Stimulated activated CD8-positive, alpha-beta memory T cell treated with anti-CD3 and anti-CD28 coated beads, Interleukin-7, amount 100 ng/mL, for 1 hour (primary cell): ENCODE measurements at places on chromosomes 4 and X.

- DNase-seq, result no peak
Observed at GRCh38 chr4:38531141-38531727, 132.8 kb upstream of the KLF3 start.

GRCh38 chr4:121668368-121669162, 28.2 kb downstream of the ANXA5 start:
- DNase-seq, result no peak

GRCh38 chr4:8238036-8238511, 31.5 kb upstream of the HTRA3 start:
- DNase-seq, result no peak

DNA sequence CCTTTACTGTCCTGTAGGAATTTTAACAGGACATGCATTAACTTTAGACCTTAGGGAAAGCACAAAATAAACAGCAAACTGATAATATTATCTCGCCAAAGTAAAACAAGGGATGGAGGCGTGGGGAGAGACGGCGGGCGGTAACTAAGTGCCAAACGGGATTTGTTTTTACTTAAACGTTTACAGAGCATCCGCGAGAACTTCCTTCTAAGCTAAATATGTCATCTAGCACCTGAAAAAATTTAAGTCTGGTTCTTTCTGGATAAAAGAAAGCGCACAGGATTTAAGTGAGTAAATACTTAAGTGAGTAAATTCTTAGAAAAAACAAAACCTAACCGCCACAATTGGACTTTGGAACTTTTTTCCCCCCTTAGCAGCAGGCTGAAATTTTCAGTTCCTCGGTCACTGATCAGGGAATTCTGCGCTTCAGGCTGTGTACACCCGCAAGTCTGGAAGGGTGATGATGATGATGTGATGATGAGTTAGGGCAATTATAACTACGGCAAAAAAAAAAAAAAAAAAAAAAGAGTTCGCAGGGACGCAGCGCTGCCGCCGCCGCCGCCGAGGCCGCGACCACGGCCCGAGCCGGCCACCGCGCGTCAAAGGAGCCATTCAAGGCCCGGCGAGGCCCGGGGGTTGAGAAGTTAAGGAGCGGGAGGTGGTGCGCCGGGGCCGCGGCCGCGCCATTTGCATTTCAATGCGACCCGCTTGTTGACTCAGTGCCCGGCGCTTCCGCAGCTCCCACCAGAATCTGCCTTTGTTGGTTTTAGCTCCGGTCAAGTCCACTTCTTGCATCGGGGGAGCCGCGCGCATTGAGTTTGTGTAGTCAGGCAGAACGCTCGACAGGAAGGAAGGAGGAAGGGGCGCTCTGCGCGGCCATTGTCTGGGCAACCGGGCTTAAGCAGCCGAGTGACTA, 108.8 kb downstream of the SPRY1 start:
- DNase-seq, result no peak

DNA sequence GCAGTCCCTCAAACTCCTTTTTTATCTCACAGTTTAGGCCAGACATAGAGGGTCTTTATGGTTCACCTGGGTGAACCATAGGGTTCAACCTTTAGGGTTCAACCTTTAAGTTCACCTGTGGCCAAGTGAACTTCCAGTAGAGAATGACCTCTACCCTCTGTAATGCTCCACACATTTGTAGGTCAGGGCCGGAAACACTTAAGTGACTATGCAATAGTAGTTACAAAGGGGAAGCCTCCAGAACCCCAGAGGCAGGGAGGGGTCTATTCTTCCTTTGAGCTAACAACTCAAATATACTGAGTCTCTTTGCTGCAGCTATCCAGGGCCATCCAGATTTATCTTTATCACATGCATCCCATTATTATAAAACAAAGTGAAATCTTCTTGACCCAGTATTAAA, 100.0 kb downstream of the LARP1B start:
- no peak for DNase-seq

- DNase-seq, result no peak
Observed at GRCh38 chr4:71231129-71232055, 107.4 kb upstream of the SLC4A4 start.

GRCh38 chrX:108396986-108397385, 41.2 kb downstream of the COL4A6 start:
- no peak for DNase-seq

DNA sequence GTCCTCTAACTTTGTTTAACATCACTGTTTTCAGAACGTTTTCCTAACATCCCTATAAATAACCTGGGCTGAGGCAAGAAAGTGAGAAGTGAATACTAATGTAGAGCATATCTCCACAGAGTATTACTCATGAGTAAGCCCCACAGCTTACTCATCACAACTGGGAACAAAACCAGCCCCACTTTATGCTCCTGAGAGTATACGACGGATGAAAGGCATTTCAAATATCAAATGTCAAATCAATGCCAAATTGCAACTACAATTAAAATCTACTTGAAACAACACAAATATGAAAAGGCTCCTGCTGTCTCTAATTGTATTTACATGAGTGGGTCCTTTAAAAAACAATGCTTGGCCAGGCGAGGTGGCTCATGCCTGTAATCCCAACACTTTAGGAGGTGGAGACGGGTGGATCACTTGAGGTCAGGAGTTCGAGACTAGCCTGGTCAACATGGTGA, 41.2 kb downstream of the SH3RF1 start:
- no peak for DNase-seq

DNA sequence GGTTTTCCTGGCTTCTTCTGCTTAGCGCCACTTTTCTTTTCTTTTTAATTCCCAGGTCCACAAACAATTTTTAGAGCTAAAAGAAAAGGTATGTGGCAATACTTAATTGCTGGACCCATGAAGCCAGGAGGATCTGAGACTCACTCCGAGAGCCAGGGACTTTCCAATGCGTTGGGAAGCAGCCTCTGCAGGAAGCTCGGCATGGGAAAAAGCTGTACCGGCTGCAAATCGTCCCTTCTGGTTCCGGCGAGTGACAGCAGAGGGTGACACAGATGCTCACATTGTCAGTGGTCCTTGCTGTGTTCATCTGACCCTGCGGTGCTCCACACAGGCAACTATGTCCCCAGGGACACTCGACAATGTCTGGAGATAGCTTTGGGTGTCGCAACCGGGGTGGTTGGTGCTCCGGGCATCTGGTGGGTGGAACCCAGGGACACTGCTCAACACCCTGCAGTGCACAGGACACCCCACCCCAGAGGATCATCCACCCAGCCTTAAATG, 164.0 kb downstream of the PRKX start:
- no peak for DNase-seq

- no peak for DNase-seq
Observed at GRCh38 chr4:6695660-6696610, 2.3 kb downstream of the S100P start.

- DNase-seq, result no peak
Observed at GRCh38 chrX:46308110-46308509, 237.1 kb downstream of the ZNF674 start.

GRCh38 chrX:138519296-138519695, 192.2 kb downstream of the FGF13 start:
- no peak for DNase-seq

DNA sequence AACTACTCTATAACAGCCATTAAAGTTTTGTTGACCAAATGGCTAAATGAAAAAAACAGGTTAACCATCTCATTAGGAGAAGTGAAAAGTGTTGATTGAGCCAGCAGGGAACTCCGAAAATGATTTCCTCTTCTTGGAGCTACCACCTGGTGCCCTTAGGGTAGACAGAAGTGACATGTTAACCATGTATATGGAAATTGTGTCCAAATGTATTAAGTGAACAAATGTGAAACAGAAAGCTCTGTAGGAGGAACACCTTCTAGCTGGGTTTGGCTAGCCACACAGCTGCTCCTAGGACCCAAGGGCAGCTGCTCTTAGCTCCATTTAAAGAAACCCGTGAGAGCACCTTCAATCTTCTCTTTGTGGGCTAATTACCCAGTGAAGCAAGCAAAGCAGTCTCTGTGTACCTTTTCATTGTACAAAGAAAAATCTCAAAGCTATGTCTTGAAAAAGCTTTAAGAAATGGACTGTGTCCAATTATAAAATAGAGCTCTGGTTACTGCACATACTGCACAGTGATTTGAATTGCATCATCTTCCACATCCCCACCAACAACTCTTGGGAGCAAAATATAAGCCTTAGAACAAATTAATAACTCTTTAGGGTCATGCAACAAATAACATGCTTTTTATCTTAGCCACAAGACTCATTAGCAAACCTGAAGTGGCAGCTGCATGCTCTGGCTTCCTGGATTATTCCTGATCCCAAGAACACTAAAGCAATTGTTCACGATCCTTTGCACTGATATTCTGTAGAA, 59.2 kb upstream of the PARM1 start:
- no peak for DNase-seq

GRCh38 chr4:93346840-93347239, 481.7 kb upstream of the ATOH1 start:
- no peak for DNase-seq

DNA sequence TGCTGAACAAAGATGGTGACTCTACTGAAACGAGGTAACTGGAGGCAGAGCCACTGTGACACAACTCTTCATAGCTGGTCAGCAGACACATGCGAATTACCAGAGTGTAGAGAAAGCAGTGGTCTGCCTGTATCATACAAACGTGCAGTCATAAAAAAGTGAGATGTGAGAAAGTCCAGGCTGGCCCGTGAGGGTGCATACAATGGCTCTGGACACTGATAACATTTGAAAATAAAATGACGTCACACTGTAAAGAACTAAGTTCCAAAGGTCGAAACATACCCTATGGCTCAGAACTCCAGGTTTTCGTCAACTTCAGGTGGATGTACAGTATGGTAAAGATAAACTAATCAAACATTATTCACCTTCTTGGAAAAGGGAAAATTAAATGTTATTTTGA, 95.7 kb downstream of the SHISA3 start:
- DNase-seq, result no peak

- no peak for DNase-seq
Observed at GRCh38 chrX:111352424-111352823, 59.6 kb downstream of the DCX start.

GRCh38 chr4:6262176-6262575, 7.5 kb upstream of the WFS1 start:
- no peak for DNase-seq

GRCh38 chr4:2059046-2059725, at the start of gene NAT8L:
TSS of gene NAT8L (plus strand) at chr4:2059327. CDS start at chr4:2059512, 185 bp downstream.
- no peak for DNase-seq
